ENCODE measurements at places on chromosomes 6 and 20. TPM values are rescaled to one million over a fixed set of nuclear protein-coding genes. Genes with fewer than 3 reads are reported as not detected.

DNA sequence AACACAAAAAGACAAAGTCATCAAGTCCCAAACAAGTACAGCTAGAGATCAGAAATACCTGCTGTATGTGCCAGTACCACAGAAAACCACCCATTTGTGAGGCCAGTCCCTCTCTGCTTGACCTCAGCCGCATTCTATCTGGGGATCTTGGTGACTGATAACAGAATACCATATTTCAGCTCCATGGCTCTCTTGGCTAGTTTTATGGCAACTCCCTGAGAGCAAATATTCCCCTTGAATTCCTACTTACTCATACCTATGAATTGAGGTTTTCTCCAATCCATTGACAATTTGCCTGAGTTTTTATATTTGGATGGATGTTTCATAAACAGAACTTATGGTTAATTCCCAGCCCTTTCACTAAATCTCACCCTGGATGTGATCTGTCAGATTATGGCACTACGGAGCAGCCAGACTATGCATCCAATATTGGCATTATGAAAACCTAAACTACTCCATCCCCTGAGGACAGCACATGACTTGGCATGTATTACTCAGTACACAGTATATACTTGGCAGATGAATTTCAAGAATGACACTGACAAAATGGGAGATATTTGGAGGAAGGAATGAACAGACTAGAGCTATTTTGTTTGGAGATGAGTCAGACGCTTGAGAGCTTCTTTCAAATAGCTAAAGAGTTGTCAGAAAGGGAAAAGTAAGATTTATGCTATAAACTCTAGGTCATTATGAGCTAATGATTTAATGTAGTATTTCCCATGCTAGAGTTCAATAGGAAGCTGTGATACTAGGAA, 95.7 kb downstream of the PRDM1 start:
- H3K4me1 ChIP-seq: no peaks in the 10 kb centered on the region
- no peak overlapping the region for H3K4me3 ChIP-seq
- H3K27ac ChIP-seq: no peak overlapping the region
- no peak for DNase-seq
- H3K36me3 ChIP-seq: no peaks in the 10 kb centered on the region
- no peaks in the 10 kb centered on the region for H3K27me3 ChIP-seq

DNA sequence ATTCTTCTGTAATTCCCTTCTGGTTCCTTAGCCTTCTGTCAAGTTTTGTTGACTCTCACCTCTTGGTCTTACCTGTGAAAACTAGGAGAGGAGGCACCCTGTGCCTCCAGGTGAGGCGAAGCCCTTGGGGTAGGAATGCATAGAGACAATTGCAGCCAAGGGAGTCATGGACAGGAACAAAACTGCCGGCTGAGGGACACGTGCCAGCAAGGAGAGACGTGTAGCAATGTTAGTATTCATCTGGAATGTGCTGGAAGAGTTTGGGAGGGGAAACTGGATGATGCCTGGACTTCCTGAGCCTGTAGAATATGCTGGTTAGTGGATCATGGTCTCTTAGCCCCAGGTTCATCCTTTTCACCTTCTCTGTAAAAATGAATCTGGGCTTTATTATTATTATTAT, 3.9 kb upstream of the TIAM2 start:
- H3K4me1 ChIP-seq: no peaks in the 10 kb centered on the region
- H3K36me3 ChIP-seq: no peaks in the 10 kb centered on the region
- no peaks in the 10 kb centered on the region for H3K27me3 ChIP-seq
- H3K27ac ChIP-seq: no peak overlapping the region

OOEP gene
- not detected for polyA plus RNA-seq

GRCh38 chr6:119110601-119111548, 32.4 kb upstream of the FAM184A start:
- no peaks in the 10 kb centered on the region for H3K27me3 ChIP-seq
- H3K4me3 ChIP-seq: no peak overlapping the region
- no peaks in the 10 kb centered on the region for H3K36me3 ChIP-seq

DNA sequence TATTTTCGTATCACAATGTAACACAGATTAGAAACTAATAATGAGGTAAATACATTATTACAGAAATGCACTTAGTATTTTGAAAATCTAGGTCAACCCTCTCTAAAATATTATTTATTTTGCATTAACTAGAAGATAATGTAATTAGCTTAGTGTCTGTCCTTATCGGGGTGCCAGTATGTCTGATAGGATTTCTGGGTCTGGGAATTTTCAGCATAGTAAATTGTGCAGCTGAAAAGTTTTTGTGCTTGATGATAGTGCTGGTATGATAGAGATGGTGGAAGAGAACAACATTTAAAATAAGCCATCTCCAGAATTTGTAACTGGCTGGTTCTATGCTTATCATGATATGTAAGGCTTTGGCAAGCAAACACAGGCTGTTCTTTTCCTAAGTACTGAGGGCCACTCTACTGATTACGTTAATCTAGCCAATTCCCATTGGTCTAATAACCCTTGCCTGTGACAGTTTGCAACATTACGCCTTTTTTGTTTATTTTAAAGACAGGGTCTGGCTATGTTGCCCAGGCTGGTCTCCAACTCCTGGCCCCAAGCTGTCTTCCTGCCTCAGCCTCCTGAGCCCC, 50.8 kb downstream of the PREP start:
- H3K36me3 ChIP-seq: no peaks in the 10 kb centered on the region
- DNase-seq: no peak
- H3K27me3 ChIP-seq: no peaks in the 10 kb centered on the region
- H3K4me1 ChIP-seq: no peaks in the 10 kb centered on the region
- no peak overlapping the region for H3K4me3 ChIP-seq

GRCh38 chr20:50681359-50682064, 9.8 kb downstream of the RIPOR3 start:
- peaks cover 32% of the 10 kb centered on the region for H3K4me1 ChIP-seq
- H3K4me3 ChIP-seq: no peak overlapping the region
- H3K27me3 ChIP-seq: no peaks in the 10 kb centered on the region
- H3K36me3 ChIP-seq: no peaks in the 10 kb centered on the region
- no peak for DNase-seq
- peak overlapping the region; percentile 77 for H3K27ac ChIP-seq

- no peaks in the 10 kb centered on the region for H3K27me3 ChIP-seq
- H3K36me3 ChIP-seq: no peaks in the 10 kb centered on the region
- no peak overlapping the region for H3K27ac ChIP-seq
- H3K4me1 ChIP-seq: peaks cover 28% of the 10 kb centered on the region
- DNase-seq: no peak
Observed at GRCh38 chr20:50683570-50683969, 7.8 kb downstream of the RIPOR3 start.

DNA sequence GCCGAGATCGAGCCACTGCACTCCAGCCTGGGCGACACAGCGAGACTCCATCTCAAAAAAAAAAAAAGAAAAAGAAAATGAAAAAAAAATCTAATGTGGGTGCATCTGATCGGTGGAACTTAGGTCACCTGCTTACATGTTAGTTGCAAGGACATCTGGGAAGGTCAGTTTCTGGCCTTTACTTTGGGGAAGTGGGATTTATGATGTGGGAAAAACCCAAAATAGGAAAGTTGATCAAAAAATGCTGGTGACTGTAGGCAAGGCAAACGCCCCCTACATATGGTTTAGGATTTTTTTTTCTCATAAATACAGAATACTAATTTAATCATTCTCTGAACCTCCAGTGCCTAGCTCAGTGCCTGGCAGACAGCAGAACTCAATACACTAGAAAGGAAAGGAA, 69.2 kb upstream of the PIM1 start:
- H3K4me1 ChIP-seq: no peaks in the 10 kb centered on the region
- H3K4me3 ChIP-seq: no peak overlapping the region
- no peak overlapping the region for H3K27ac ChIP-seq
- no peaks in the 10 kb centered on the region for H3K27me3 ChIP-seq

KCNS1 gene
- polyA plus RNA-seq: 0.19 TPM

GRCh38 chr20:622161-622560, 12.1 kb upstream of the TCF15 start:
- no peaks in the 10 kb centered on the region for H3K27me3 ChIP-seq
- no peak overlapping the region for H3K27ac ChIP-seq
- H3K4me1 ChIP-seq: no peaks in the 10 kb centered on the region
- DNase-seq: no peak

DNA sequence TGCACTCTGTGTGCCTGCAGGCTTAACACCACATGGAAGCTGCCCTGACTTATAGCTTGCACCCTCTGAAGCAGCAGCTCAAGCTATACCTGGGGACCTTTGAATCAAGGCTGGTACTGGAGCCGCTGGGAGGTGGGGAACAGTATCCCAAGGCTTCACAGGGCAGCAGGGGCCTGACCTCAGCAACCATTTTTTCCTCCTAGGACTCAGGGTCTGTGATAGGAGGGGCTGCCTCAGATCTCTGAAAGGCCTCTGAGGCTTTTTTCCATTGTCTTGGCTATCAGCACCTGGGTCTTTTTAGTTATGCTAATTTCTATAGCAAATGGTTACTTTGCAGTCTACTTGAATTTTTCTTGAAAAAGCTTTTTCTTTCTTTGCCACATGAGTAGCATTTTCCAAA, 80.2 kb upstream of the OPRM1 start:
- H3K27ac ChIP-seq: no peak overlapping the region
- H3K4me3 ChIP-seq: no peak overlapping the region
- no peak for DNase-seq
- H3K36me3 ChIP-seq: no peaks in the 10 kb centered on the region
- H3K27me3 ChIP-seq: no peaks in the 10 kb centered on the region

ZC3H12D gene
- polyA plus RNA-seq: 0.82 TPM

DNA sequence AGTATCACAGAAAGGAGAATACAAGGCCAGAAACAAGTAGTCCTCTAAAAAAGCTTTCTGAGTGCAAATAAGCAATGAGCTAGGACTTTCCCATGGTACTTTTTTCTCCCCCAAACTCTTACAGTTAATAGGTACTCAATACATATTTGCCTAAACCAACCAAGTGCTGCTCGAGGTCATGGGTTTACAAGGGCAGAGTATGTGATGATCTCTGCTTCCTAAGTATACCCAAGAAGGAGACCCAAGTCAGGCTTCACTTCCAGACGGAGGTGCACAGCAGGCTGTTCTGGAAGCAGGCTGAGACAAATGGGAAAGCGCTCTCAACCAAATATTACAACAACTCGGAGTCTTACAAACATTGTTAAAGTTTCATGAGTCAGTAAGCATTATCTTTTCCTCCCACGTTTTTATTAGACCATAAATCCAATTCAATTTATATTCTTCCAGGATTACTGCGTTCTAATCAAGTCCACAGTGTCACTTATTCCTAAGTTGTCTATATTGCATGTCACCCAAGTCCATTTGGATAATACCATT, 8.1 kb downstream of the FYN start:
- no peaks in the 10 kb centered on the region for H3K36me3 ChIP-seq
- no peaks in the 10 kb centered on the region for H3K4me1 ChIP-seq
- H3K4me3 ChIP-seq: no peak overlapping the region
- no peak for DNase-seq
- no peaks in the 10 kb centered on the region for H3K27me3 ChIP-seq
- H3K27ac ChIP-seq: no peak overlapping the region

DNA sequence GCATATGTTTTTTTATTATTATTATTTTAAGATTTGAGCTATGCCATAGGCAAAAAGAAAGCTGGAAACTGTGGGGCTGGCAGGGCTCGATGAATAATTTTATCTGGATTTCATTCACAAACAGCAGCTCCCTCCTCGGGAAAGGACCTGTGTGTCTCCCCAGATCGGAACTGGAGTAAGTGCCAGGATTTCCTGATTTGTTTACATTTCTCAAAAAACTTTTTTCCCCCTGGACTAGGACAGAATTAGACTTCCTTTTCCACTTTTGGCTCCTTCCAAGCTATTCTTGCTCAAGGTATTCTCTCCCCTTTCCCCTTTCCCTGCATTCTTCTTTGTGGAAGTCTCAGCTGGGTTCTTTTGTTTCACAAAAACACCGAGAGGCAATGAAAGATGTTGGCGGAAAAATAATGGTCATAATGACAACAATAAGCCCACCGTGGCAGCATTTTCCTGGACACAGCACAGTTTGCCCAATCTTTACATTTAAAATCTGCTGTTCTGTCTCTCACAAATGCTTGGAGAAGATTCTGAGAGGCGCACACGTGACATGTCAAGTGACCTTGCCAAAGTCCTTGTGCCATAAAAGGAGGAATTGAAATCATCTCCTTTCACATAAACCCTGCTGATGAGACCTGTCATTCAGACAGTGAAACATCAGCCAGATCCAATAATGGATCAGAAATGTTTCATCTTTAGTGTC, 85.8 kb upstream of the PREP start:
- no peaks in the 10 kb centered on the region for H3K27me3 ChIP-seq
- H3K4me1 ChIP-seq: peaks cover 6% of the 10 kb centered on the region
- H3K27ac ChIP-seq: peak overlapping the region; percentile 78
- no peak for DNase-seq
- peak overlapping the region; percentile 10 for H3K4me3 ChIP-seq
- H3K36me3 ChIP-seq: no peaks in the 10 kb centered on the region

GRCh38 chr6:69917834-69918233, 51.5 kb downstream of the COL19A1 start:
- H3K36me3 ChIP-seq: no peaks in the 10 kb centered on the region
- H3K4me1 ChIP-seq: no peaks in the 10 kb centered on the region
- no peak overlapping the region for H3K27ac ChIP-seq
- H3K27me3 ChIP-seq: no peaks in the 10 kb centered on the region
- no peak for DNase-seq

OVOL2 gene
- 4.1 TPM for polyA plus RNA-seq

DNA sequence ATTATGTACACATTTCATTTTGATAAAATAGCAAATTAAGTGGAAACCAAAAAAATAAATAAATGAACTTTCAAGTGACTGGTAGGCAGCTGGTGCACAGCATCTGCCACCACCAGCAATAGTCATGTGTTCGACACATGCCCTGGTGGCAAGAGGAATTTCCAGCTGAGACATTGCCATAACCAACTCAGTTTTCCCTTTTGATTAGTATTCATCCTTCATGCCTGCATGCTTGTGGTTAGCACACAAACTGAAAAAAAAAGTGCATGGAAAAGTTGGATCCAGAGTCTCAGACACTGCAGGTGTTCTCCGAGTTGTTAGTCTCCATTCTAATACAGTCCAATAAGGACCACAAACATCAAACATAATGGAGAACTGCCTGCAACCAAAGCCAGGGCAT, 156.0 kb upstream of the SOX4 start:
- no peak overlapping the region for H3K27ac ChIP-seq
- DNase-seq: no peak
- H3K4me1 ChIP-seq: no peaks in the 10 kb centered on the region
- no peaks in the 10 kb centered on the region for H3K36me3 ChIP-seq
- no peaks in the 10 kb centered on the region for H3K27me3 ChIP-seq

LTB gene
- polyA plus RNA-seq: 6.6 TPM

GRCh38 chr6:40389254-40389653, 197.9 kb downstream of the LRFN2 start:
- no peaks in the 10 kb centered on the region for H3K27me3 ChIP-seq
- H3K4me3 ChIP-seq: no peak overlapping the region
- no peaks in the 10 kb centered on the region for H3K36me3 ChIP-seq
- no peak overlapping the region for H3K27ac ChIP-seq
- no peak for DNase-seq

GRCh38 chr6:140671926-140672325, 1297.5 kb upstream of the CITED2 start:
- no peak for DNase-seq
- H3K4me1 ChIP-seq: no peaks in the 10 kb centered on the region
- no peak overlapping the region for H3K27ac ChIP-seq

ARFRP1 gene
- polyA plus RNA-seq: 60.6 TPM

- DNase-seq: no peak
- H3K36me3 ChIP-seq: no peaks in the 10 kb centered on the region
- no peaks in the 10 kb centered on the region for H3K27me3 ChIP-seq
- H3K4me3 ChIP-seq: no peak overlapping the region
- no peaks in the 10 kb centered on the region for H3K4me1 ChIP-seq
Observed at GRCh38 chr6:47915017-47915416, 133.2 kb downstream of the OPN5 start.

ARMH2 gene
- polyA plus RNA-seq: not detected

- no peaks in the 10 kb centered on the region for H3K36me3 ChIP-seq
- DNase-seq: no peak
- peaks cover 17% of the 10 kb centered on the region for H3K4me1 ChIP-seq
Observed at GRCh38 chr20:38169636-38170193, 4.6 kb upstream of the TGM2 start.

- H3K27me3 ChIP-seq: no peaks in the 10 kb centered on the region
- no peak overlapping the region for H3K27ac ChIP-seq
- no peak overlapping the region for H3K4me3 ChIP-seq
- DNase-seq: no peak
Observed at GRCh38 chr6:108619431-108620197, 58.9 kb downstream of the FOXO3 start.

Measured in kidney (tissue), 22 donors.